ENCODE measurements at places on chromosomes 7 and 10. TPM values are rescaled to one million over a fixed set of nuclear protein-coding genes. Genes with fewer than 3 reads are reported as not detected.

DNA sequence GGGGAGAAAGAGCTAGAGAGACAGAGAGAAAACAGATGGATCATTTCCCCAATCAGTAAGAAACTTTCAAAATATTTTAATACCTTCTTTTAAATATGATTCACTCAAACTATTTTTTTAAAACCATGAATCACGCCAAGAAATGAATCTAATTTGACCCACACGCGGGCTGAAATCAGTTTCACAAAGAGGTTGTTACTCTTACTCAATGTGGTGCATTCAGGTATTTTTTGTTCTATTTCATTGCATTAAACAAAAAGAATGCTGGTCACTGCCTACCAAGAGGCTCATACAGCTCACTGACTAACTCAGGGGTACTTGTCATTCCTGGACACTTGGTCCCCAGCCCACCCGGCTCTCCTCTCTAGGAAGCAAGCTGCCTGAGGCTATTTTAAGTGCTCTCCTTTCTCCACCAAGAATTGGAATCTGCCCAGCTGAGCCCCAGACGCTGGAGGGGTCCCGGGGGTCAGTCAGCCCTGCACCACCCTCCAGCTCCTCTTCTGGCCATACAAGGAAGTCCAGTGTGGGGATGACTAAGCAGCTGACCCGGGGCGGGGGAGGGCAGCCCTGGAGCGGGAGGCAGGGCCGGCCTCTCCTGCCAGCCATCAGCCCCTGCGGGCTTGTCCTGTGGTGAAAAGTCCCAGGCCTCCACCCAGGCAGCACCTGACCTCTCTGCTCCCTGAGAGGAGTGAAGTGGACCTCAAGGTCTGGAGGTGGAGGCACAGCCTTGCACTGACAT, 21.7 kb upstream of the PFKP start:
- DNase-seq, result no peak

The ITGA8 gene
- total RNA-seq, result not detected

DNA sequence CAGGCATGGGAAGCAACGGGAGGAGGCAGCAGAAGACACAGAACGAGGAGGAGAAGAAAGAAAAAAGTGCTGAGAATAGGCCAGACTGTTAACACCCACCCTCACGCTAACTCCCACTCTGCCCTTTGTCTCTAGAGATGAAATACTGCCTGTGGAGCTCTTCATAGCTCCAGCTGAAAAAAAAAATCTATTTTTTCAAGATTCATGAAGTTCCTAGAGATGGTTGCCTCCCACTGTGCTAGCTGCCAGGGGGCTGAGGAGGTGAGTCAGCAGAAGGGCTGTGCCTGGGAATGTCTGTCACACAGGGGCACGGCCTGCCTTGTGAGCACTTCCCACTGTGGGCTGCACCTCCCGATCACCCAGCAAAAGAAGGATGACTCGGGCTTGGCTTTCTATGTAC, 144.5 kb downstream of the RNF216 start:
- no peak for DNase-seq

DNA sequence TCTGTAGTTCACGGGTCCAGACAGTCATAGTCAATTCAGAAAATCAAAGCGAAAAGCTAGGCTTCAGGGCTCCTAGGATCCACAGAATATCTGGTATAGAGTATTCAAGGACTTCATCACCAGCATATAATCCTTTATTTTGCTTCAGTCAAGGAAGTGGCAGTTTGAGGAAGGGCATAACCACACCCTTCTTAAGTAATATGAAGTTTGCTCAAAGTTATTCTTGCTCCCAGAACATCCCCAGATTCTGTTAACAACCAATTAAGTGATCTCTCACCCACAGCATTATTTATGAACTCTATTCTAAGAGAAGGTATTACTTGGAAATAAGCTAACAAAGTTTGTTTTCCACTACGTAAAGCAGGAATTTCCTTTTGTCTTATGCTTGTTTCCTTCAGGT, 13.2 kb downstream of the CWF19L1 start:
- no peak for DNase-seq

DNA sequence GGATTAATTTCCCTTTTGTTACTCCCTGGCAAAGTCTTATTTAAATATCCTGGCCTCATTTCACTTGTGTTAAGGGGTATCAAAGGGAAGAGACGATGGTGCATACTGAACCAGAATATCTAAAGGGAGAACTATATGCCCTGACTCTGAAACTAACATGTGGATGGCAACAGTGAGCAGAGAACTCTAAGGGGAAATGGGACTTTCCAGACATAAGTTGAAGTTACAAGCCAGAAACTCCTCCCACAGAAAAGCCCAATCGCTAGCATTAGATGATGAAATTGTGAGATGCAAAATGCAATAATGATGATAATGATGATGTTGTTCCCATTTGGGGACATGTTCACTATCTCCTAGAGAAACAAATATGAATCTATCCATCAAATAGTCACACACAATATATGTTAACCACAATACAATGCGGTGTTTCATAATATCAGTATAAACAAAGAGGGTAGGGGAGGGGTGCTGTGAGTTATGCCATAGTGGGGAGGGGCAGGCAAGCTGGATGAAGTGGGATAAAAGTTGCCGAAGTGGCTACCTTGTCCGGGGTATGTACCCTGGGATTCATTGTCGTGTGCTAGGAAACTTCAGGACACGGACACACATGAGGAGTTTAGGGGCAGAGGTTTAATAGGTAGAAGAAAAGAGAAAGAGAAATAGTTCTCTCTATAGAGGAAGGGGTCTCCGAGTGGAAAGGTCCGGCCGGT, 37.1 kb downstream of the TMEM229A start:
- DNase-seq, result no peak

Measured in activated CD4-positive, alpha-beta T cell treated with anti-CD3 and anti-CD28 coated beads, Interleukin-2, amount 10 ng/mL, durations not matched to agents 24 days and 14 days (primary cell).